ENCODE measurements at places on chromosomes 4 and X.

DNA sequence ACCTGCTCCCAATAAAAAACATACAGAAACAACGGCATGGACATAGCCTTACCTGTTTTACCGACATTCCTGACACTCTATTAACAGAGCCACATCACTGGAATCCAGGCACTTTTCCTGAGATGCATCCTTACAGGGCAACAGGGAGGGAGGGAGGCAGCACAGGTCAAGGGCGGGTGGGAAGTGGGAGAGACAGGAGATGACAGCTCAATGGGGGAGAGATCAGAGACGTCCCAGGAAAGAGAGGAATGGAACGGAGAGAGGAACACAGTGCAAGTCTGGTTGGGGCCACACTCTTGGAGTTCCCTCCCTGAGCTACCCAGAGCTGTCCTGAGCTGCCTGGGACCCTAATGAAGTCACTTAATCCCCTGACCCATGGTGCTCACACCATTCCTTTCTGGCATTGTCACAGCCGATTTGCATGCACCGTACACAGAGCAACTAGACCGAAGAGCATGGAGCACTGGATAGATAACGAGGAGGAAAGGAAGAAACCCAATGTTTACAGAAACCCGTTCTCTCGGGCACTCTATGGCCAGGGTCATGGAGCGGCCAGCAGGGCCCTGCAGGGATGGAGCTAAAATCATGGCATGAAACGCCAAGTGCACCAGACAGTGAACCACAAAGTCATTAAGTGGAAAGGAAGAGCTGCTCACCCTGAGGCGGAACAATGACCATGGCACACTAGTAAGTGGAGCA lies 93.1 kb downstream of the NSUN7 start:
- DNase-seq, result no peak

DNA sequence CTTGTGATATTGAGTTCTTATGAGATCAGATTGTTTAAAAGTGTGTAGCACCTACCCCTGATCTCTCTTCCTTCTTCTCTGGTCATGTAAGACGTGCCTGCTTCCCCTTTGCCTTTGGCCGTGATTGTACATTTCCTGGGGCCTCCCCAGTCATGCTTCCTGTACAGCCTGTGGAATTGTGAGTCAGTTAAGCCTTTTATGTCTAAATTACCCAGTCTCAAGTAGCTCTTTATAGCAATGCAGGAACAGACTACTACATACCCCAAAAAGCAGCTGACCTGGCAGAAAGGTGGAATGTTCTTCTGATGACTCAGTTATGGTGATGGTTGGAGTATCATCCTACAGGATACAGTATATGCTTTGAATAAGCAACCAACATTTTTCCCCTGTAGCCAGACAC lies 11.4 kb upstream of the MCUB start:
- no peak for DNase-seq

DNA sequence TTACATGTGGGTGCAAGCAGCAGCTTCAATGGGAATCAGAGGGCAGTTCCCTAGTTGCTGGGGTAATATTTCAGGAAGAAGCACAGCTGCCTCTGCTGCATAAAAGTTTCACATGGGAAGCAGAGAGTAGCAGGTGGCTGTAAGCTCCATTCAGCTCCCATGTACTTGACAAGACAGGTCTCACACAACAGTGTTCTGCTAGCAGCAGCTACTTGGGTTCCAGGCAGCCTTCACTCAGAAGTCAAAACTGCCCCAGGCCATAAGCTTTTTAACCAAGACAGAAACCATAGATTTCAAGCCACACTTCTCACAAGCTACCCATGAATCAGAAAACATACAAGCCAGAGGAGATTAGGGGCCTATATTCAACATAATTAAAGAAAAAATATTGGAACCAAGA lies 41.4 kb upstream of the SPIN2A start:
- no peak for DNase-seq

DNA sequence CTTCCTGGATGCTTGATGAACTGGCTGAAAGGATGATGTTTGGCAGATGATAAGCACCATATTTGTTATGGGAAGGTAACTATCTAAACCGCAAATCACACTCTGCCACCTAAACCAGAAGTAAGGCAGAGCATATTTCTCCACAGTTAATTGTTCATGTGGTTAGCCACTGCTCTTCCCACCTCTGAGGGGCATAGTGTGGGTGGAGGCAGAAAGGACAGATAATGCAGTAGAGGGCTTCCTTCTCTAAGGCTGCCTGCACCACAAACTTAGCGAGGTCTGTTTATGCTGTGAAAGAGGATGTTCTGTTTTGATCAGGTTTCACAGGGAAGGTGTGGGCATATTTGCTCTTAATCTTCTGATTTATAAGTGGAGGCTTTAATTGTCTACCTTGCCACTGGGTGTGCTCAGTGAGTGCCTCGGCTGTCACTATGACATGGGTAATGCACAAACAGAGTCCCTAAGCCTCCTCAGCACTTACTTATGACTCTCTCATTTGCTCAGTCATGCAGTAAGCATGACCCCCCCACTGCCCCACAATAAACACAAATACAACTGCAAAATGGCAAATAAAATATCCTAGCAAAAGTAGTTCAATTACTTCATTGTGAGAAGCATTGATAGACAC lies 401.0 kb downstream of the TMA16 start:
- no peak for DNase-seq
